ENCODE measurements at places on chromosomes 12 and 14.
A peak's percentile ranks its signal among the peaks of the same experiment; 100 is the strongest.

DNA sequence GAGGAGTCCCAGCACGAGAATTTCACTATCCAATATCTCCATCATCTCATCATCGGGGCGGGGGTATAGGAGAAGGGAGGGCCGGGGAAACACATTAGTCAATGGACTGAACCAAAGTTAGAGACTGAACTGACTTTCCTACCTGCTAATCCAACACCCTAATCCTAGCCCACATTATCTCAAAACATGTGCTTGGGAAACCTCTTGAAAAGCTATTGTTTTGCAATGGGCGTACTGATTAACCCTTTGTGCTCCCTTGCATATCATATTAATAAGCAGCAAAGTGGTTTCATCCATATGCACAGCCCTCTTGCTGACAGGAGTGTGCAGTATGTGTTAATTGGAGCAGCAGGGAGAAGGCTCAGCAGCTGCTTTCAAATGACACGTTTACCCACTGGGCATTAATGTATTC, 125.7 kb upstream of the GRIP1 start:
- no peak for DNase-seq

DNA sequence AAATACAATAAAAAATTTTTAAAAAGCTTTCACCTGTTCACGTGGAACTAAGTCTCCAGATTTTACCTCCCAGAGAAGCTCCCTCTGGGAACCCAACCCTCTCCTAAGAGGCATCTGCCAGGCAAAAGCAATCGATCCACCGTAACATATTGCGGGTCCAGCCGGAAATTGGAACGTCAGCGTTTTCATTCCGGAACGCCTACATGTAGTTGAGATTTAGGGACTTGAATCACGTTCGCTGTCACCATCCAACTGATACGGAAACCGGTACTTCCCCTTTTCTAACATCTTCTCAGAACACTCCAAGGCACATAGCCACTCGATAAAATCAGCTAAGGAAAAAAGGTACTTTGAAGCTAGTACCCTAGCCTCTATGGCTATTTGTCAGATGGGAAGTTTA, 70.3 kb downstream of the COX16 start:
- DNase-seq = peak; percentile 1

DNA sequence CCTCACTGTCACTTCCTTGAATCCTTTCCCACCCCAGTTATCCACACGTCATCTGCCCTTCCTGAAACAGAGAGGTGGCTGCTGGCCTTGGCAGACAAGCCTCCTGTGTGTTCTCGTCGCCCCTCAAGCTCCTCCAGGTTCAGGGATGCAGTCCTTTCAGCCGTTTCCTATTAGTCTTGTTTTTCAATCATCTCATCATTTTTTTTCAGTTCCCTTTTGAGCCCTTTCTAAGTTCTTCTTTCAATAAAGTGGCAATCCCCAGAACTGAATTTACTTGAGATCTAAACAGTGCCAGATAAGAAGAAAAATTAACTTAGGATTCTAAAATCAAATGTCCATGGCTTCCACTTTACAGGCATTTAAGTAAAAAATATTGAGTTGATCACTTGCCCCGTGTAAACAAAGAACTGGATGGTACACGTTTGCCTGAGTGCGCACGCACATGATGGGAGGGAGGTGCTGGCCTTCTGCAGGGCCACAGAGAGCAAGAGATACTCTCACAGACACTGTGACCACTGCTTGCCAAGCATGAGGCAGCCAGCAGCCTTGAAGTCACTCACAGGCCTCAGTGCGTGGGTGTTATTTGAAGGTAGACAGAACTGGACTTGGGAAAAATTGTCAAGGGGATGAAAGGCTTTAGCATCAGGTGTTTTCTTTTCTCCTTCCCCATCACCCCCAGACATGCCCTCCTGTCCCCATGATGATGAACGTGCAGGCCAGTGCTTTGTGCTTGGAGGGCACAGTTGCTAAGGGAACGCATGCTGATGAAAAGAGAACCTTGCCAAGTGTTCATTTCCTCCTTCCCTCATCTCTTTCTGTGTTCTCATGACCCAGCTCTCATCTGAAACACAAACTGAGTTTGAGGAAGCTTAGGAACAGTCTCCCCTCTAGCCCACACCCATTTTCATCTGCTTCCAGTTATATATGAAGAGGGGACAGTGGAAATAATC, 408.3 kb downstream of the EGLN3 start:
- DNase-seq = no peak

DNA sequence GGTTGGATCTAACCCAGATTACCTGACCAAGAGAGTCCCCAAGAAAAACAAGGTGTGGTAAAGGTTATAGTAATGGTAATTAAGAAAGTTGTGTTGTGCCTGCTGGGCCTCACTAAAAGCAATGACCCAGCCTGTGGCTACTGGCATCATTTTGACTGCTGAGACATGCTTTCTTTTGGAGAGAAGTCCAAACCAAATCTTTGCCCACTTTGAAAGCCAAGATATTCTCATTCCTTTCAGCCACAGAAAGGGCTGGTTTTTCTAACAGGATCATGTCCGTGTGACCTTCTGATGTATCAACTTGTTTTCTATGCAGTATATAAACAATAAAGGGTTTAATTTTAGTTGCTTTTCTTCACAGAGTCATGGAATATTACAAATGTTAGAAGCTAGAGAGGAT, 388.6 kb downstream of the RAD51B start:
- DNase-seq = no peak

DNA sequence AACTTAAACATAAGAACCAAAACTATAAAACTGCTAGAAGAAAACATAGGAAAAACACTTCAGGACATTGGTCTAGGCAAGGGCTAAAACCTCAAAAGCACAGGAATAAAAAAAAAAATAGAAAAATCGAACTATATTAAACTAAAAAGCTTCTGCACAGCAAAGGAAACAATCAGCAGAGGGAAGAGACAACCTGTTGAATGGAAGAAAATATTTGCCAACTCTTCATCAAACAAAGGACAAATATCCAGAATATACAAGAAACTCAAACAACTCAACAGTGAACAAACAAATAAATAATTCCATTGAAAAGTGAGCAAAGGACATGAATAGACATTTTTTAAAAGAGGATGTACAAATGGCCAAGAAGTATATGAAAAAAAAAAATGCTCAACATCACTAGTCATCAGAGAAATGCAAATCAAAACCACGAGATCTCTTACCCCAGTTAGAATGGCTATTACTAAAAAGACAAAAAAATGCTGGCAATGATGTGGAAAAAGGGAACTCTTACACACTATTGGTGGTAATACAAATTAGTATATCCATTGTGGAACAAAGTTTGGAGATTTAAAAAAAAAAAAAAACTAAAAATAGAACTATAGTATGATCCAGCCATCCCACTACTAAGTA, 152.0 kb downstream of the NDUFA12 start:
- no peak for DNase-seq

DNA sequence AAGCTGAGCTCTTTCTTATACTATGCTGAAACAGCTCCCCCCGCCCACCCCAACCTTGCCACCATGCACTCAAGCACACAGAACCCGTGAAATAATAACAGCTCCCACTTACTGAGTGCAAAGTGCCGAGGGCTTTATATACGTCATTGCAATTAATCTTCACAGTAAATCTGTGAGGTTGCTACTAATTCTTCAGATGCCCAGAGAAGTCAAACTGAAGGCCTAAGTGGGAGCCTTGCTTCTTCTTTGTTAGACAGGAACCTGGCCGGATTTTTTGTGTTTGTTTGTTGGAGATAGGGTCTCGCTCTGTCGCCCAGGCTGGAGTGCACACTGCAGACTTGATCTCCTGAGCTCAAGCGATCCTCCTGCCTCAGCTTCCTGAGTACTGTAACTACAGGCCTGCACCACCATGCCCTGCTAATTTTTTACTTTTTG, 34.0 kb downstream of the VCPKMT start:
- DNase-seq = peak; percentile 36

- no peak for DNase-seq
Measured at GRCh38 chr12:62957233-62957953, 22.4 kb upstream of the PPM1H start.

DNA sequence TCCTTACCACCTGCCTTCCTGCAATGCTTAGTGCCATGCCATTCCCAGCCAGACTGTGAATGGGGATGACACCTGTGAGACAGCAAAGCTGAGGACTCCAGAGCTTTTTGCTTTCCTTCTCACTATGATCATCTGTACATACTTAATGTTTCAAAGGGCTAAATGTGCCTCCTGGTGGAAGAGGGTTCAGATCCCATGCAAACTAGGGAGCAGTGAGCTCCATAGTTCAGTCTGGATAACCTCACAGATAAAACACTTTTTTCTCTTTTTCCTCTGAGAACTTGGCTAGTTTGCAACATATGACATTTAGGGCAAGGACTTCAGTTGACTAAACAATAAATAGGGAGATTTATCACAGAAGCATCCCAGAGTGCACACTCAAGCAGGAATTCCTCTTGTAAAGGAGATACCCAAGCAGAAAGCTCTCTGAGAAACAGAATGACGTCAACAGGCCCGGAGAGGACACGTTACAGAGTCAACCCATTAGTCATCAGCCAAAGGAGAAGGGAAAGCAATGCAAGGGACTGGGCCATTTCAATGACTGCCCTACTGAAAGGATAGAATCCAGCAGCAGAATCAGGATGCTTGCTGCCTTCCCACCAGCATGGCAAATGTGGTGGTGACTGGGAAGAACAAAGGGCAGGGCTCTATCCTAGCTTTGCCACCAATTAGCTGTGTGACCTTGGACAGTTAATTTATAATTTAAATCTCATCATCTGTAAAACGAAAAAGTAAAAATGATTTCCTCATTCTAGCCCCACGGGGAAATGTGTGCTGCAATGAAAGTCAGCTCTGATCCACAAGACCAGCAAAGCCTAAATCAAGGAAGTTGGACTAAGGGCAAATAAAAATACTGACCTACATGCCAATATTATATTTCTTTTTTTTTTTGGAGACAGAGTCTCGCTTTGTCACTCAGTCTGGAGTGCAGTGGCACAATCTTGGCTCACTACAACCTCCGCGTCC, 80.8 kb upstream of the ACTN1 start:
- DNase-seq = no peak

DNA sequence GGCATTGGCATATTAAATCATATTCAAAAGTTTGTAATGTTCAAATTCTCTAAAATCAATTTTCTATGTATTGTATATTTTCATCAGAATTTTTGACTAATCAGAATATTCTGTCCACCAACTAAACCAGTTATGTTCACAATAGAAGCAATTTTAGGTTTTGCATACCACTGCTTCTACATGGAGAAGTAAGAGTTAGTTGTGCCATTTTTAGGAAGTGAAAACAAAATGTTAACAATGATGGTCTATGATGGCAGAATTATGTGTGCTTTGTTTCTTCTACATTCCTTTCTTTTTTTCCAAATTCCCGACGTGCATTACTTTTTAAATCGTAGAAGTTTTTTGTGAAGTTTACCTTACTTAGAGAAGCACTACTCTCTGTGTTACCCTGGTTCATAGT, 29.5 kb downstream of the ABHD12B start:
- no peak for DNase-seq

GRCh38 chr12:78886719-78887407, 22.3 kb downstream of the SYT1 start:
- DNase-seq = no peak

- no peak for DNase-seq
Measured at GRCh38 chr12:52662093-52662917, 10.3 kb upstream of the KRT2 start.

Data from activated T-helper 9 cell treated with anti-CD3 and anti-CD28 coated beads, Interleukin-2, amount 50 U/mL, for 16 hours (primary cell).